ENCODE measurements at places on chromosomes 1 and 21. TPM values are rescaled to one million over a fixed set of nuclear protein-coding genes. Genes with fewer than 3 reads are reported as not detected.
A peak's percentile ranks its signal among the peaks of the same experiment; 100 is the strongest.

DNA sequence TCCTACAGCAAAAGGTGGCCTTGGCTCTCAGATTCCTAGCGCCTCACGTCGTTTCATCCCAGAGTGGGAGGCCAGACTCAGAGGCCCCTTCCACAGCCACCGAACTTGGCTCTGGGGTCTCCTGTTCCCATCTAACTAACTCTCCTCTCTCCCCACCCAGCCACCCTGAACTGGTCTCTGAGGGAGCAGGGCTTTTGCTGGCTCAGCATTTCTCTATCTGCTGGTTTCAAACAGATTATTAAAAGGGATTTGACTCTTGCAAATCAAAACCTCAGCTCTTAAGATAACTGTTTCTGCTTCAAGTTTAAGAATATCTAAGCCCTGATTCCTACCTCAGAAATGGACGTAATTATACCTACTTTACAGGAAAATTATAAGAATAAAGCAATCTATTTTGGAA lies 91.0 kb upstream of the ATP1B1 start:
- DNase-seq: no peak

DNA sequence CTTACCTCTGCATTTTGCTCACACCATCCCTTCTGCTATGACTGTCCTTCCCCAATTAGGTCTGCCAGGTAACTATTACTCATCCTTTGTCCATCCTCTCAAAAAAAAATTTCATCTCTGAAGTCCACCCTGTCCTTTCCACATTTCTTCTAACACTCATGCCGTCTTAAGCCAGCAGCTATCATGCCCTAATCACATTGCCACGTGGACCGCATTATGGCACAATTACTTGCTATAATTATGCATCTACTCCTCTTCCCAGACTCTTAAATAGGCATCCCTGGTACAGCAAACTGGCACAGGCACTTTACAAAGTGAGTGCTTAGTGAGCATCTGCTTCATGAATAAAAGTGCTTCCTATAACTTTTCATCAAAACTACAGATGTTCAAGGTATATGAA lies 295.4 kb upstream of the ESRRG start:
- DNase-seq: no peak

GRCh38 chr1:46991083-46991923 lies 32.2 kb upstream of the CYP4X1 start:
- DNase-seq: no peak

DNA sequence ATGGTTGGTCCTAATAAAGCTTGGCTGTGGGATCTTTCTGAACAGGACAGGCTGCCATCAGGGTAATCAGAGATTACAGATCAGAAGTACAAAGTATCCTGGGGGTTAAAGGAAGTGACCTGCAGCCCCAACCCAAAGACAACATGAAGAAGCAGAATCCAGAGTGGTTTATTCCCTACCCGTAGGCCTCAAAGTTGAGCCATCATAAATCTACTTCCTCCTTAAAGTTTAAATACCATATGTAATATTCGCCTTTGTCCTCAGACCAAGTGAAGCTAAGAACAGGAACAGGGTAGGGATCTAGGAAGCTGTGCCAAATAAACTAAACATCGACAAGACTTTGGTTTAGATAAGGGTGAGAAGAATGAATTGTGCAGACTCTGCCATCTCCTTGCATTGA lies 15.9 kb upstream of the DHX9 start:
- DNase-seq: no peak

- peak; percentile 85 for DNase-seq
Measured at GRCh38 chr1:41537788-41538351, 53.4 kb upstream of the EDN2 start.

DNA sequence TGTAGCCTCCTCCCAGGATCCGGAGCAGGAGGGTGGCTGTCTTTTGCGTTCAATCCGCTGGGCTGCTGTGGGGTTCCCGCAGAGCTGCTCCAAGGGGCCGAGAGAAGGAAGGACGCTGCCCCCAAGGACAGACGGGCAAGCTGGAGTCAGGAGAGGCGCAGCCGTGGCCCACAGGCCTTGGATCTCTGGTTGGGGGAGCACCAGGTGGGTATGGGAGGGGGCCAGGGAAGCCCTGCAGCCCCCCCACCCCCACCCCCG lies 15.9 kb upstream of the SKI start:
- no peak for DNase-seq

GRCh38 chr1:43930168-43930948 lies 3.2 kb upstream of the ARTN start:
- DNase-seq: no peak

DNA sequence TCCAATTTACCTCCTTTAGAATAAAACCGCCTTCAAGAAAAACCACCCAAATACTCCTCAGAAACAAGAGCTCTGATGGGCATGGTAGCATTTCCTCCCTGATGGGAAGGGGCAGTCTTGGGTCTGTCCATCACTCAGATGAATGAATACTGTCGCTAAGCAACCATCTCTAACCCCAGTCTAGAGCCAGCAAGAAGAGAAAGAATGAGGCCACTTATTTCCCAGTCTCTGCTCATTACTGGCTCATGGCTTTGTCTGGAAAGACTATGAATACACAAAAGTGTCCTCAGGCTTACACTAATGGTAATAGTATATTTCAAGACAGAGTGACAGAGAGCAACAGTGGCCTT lies 51.0 kb upstream of the F3 start:
- no peak for DNase-seq

GRCh38 chr1:11072216-11072917 lies 12.5 kb upstream of the SRM start:
- no peak for DNase-seq

- DNase-seq: no peak
Measured at GRCh38 chr1:162710780-162711465, 78.7 kb downstream of the DDR2 start.

GRCh38 chr1:53326598-53327181 lies 1.2 kb downstream of the LRP8 start:
- no peak for DNase-seq

GRCh38 chr1:64851664-64852063 lies 106.8 kb downstream of the RAVER2 start:
- DNase-seq: no peak

GRCh38 chr1:233406994-233407631 lies 79.6 kb downstream of the MAP3K21 start:
- DNase-seq: no peak

GRCh38 chr1:119288751-119289150 lies 79.8 kb upstream of the HAO2 start:
- DNase-seq: no peak

- no peak for DNase-seq
Measured at GRCh38 chr1:38087676-38088075, 41.1 kb upstream of the POU3F1 start.

GRCh38 chr1:239174880-239175279 lies 211.5 kb upstream of the CHRM3 start:
- no peak for DNase-seq

- no peak for DNase-seq
Measured at GRCh38 chr1:160018900-160019299, 12.9 kb downstream of the PIGM start.

- DNase-seq: no peak
Measured at GRCh38 chr1:173758980-173759379, 44.2 kb downstream of the KLHL20 start.

DNA sequence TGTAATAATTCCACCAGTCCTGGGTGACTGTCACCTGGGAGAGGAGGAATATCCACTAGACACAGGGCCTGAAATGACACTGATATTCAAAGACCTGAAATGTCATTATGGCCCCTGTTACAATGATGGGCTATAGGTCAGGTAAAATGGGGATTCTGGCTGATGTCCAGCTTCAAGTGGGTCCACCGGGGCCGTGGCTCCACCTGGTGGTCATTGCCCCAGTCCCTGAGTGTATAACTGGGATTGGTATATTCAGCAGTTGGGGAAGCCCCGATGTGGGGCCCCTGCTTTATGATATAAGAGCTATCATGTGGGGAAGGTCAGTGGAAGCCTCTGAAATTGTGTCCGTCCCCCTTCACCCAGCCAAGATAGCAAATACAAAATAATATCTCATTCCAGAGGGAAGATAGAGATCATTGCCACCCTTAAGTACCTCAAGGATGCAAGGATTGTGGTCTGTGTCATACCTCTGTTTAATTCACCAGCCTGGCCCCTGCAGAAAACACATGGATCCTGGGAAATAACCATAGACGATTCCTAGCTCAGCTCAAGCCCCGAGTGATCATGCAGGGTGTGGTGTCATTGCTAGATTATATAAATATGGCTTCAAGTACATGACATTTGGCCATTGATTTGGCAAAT lies 19.4 kb downstream of the PLEKHO1 start:
- DNase-seq: peak; percentile 87

- DNase-seq: no peak
Measured at GRCh38 chr1:220982686-220983085, 103.4 kb downstream of the HLX start.

- peak; percentile 55 for DNase-seq
Measured at GRCh38 chr21:45505416-45506021, 36.7 kb downstream of the SLC19A1 start.

DNA sequence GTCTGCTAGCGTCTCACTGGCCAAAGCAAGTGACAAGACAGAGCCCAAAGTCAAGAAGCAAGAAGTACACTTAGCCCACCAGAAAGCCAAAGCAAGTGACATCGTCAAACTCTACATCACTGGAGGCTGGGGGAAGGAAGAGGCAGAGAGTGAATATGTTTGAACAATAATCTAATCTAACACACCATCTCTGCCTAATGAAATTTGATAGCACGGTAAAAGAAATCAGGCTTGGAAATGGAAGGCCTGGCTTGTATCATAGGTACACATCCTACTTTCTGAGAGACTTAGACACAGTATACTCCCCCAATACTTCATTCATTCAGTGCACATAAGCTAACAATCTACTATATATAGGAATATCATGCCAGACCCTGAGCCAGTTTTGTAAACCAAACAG lies 26.3 kb downstream of the TRABD2B start:
- DNase-seq: no peak

- no peak for DNase-seq
Measured at GRCh38 chr1:81071072-81071858, 729.5 kb upstream of the ADGRL2 start.

- DNase-seq: no peak
Measured at GRCh38 chr21:29208044-29208681, 77.7 kb downstream of the MAP3K7CL start.

GRCh38 chr1:210723646-210724045 lies 394.9 kb downstream of the HHAT start:
- no peak for DNase-seq

GRCh38 chr1:3785045-3785444 lies 11.3 kb downstream of the LRRC47 start:
- peak; percentile 75 for DNase-seq

DNA sequence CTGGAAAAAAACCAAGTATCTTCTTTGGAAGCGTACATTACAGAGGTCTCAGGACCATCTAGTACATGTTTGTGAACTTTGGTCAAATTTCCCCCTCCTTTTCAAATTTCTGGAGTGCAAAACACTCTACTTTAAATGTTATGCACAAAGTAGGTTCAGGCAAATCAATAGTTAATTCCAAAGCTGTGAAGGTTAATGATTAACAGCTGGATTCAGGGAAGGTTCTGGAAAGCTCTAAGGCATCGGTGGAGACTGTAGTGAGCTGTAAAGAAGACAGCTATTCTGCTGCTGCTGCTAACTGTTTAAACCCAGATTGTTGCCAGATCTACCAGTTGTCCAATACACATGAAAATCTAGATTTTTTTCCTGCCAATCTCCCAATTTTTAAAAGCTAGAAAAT lies 70.9 kb downstream of the ELAVL4 start:
- DNase-seq: no peak

GRCh38 chr1:202010180-202011015 lies at the start of gene ELF3:
ELF3 (plus strand) TSS chr1:202010587; CDS start chr1:202011137, 550 bp downstream.
- no peak for DNase-seq

- no peak for DNase-seq
Measured at GRCh38 chr1:18020021-18020817, 87.4 kb upstream of the IGSF21 start.

Gene MPL
- 1.4 TPM for total RNA-seq

Gene LIN28A
- total RNA-seq: not detected

Gene SPRR2B
- total RNA-seq: not detected

Gene CD52
- total RNA-seq: 1.8 TPM

Gene IGSF3
- total RNA-seq: 13.0 TPM

Gene ASPM
- total RNA-seq: 0.37 TPM

Gene GNB1
- 177 TPM for total RNA-seq

Gene HSPB7
- 2,365 TPM for total RNA-seq

Gene AK5
- 2.3 TPM for total RNA-seq
